Omental fat pad (tissue), 4 donors: ENCODE measurements at places on chromosomes 7 and 10.

DNA sequence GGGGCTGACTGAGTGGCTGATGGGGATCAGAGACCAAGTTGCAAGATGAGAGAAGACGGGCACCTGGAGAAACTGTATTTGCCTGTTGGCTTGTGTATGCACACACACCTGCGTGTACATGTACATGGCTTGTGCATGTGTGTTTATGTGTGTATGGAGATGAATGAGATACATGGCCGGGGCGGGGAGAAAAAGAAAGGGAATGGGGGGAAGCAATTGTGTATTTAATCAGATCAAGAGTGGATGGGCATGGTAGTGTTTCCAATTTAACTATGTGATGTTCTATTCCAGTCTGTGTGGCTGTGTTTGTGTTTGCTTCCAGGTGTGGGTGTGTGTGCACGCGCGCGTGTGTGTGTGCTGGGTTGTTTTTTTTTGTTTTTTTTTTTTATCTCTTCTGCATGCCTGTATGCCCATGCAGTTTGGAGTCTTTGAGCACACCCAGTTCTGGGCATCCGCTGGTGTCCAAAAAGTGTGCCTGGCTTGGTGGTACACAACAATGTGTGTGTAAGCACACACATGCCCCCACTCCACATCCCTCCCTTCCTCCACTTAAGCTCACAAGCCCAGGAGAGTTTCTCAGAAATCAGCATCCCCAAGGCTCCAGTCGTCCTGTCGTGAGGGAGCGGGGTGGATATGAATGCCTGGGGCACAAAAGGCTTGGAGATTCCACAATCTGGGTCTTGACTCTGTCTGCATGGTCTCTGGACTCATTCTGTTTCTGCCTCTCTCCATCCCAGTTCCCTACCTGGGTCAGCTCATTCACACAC is 2.5 kb upstream of the VGF start:
- no peak for DNase-seq

GRCh38 chr10:4068629-4069028 is 283.6 kb upstream of the KLF6 start:
- no peak for DNase-seq

DNA sequence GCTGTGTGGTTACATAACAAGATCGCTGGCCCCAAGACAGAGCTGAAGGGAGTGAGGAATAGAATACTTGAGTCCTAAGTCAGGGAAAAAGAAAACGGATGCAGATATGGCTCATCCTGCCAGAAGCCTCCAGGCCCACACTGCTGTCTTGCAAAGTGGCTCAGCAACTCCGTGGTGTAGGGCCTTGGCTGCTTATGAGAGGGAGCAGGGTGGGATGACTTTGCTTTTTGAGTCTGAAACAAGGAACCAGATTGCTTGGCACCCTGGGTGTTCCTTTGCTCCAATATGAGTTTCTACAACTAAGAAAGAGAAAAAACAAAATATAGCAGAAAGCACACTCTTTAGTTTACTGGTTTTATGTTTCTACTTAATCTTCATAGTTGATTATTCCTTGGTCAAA is 193.8 kb upstream of the WDR11 start:
- no peak for DNase-seq

GRCh38 chr7:67654642-67655041 is 658.0 kb downstream of the TYW1 start:
- DNase-seq, result no peak
